ENCODE measurements at places on chromosomes 7 and 10.

GRCh38 chr10:132926777-132927650 lies 15.4 kb downstream of the CFAP46 start:
- no peak for DNase-seq

DNA sequence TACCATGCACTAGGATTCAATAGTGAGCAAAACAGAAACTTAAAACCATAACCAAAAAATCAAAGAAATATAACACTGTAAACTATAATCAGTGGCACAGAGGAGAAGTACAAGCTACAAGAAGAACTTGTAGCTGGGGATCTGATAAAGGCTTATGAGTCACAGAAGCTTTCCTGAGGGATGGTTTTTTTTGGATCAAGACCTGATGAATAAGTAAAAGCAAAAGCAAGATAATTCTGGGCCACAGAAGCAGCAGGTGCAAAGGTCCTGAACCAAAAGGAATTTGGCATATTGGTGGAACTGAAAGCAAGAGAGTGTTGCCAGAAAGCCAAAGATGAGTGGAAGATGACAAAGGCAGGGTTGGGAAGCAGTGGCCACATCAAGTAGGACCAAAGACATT lies 37.4 kb upstream of the BET1 start:
- DNase-seq: peak; percentile 82

GRCh38 chr10:119655566-119656001 lies 4.4 kb downstream of the BAG3 start:
- peak; percentile 81 for DNase-seq

GRCh38 chr10:112899391-112900065 lies 50.5 kb upstream of the TCF7L2 start:
- no peak for DNase-seq

GRCh38 chr7:157944051-157944450 lies 607.2 kb downstream of the DNAJB6 start:
- DNase-seq: no peak

GRCh38 chr7:138738114-138738513 lies 37.0 kb upstream of the SVOPL start:
- DNase-seq: no peak

GRCh38 chr7:135748770-135749169 lies at the start of gene FAM180A:
TSS of gene FAM180A (minus strand) at chr7:135748813. CDS start at chr7:135748580, 233 bp downstream.
- DNase-seq: peak; percentile 41

GRCh38 chr10:102542800-102543418 lies 39.1 kb downstream of the SUFU start:
- DNase-seq: peak; percentile 46

- DNase-seq: no peak
These were observed 3.4 kb downstream of the TRRAP start for GRCh38 chr7:98881561-98882315.

DNA sequence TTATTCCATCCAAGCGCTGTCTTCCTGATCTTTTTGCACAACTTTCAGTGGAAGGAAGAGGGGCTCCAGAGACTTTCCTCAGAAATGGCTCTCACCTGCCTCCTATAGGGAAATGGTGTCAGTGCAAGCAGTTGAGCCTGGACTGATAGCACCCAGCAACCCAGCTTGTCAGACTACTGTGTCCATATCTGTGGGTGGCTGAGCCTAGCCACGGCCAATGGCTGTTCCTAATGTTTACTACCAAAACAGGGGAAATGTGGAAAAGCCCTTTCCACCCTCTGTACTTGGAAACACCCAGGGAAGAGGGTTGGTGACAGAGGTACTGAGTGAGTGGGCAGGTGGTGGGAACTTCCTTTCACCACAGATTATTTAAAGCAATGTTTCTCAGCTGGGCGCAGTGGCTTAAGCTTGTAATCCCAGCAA lies 4.3 kb upstream of the YKT6 start:
- peak; percentile 63 for DNase-seq

- no peak for DNase-seq
These were observed 27.8 kb upstream of the ELMO1 start for GRCh38 chr7:37476428-37476827.

DNA sequence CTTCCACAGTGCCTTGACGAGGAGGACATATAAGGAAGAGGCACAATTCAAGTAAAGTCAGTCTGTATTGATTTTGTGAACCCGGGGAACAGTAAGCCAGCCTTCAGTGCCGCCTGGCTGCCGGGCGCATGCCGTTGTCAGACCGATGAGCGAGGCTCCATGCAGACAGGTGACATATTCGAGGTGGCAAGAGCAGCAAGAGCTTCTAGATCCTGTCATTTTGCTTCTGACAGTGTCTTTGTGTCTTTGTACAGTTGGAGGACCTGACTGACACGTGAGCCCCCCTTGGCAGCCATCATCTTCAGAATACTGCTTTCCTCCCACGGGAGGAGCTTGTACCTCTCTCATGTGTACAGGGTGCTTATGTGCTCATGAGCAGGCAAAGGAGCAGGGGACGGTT lies 387.5 kb upstream of the GALNT17 start:
- no peak for DNase-seq

GRCh38 chr10:79383974-79384606 lies 36.8 kb downstream of the PPIF start:
- DNase-seq: no peak

DNA sequence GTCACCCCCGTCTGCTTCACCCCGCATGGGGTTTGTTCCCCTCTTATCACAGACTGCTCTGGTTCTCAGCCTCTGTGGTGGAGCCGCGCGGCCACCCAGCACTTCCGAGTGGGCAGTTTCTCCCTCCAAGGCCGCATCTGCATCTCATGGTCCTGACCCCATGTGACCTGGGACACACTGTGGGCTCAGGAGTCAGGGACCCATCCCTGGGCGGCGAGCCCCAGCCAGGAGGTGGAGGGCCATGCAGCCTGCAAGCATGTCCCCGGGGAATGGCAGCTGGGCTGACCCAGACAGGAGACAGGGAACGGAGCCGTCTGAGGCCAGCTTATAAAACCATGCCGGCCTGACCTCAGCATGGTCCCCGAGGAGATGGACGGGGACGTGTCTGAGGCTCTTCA lies 25.2 kb upstream of the TTYH3 start:
- no peak for DNase-seq

DNA sequence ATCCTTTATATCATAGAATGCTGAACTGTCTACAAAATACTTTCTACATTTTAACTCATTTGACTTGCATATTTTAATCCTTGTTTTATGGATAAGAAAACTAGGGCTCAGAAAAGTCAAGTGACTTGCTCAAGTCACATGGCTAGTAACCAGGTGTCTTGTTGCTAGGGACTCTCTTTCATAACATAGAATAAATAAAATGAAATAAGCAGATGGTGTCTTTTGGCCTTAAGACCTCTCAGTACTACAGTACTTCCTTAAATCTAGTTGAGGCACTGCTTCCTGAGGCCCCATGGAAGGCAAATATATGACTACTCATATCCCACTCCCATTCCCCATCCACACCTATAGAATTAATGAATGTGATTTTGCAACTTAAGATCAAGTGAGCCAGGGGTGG lies 87.9 kb downstream of the CDK6 start:
- no peak for DNase-seq

- DNase-seq: peak; percentile 81
These were observed 74.0 kb upstream of the GSDME start for GRCh38 chr7:24831240-24831639.

- DNase-seq: no peak
These were observed 51.0 kb upstream of the OSBPL3 start for GRCh38 chr7:25031007-25031406.

DNA sequence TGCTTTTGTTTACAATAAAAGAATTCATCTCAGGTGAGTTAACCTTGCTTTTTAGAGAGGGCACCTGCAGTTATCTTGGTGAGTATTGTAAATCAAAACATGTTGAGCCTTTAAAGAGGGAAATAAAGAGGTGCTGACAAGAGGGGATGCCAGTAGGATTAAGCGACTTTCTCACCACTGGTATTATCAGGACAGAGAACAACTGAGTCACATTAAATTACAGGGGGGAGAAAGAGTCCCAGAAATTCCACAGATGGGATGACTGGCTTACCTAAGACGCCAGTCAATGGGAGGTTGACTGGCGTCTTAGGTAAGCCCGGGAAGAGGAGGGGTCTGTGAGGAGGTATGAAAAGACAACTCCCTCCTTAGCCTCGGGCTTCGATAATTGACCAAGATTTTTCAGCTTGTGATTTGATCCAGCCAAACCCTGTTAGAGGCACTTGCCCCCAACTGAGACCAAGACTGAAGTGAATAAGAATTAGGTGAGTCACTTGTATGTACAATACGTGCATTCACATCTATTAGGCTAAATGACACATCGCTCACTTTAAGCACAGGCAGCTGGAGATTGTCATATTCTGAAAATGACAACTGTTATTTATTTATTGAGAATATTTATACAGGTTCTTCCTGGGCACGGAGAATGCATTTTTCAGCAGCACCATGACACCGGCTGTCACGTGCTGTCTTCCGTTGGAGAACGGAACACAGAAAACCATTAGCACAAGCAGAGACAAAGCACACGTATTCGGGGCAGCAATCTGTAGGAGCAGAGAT lies 117.6 kb downstream of the SEM1 start:
- peak; percentile 13 for DNase-seq

DNA sequence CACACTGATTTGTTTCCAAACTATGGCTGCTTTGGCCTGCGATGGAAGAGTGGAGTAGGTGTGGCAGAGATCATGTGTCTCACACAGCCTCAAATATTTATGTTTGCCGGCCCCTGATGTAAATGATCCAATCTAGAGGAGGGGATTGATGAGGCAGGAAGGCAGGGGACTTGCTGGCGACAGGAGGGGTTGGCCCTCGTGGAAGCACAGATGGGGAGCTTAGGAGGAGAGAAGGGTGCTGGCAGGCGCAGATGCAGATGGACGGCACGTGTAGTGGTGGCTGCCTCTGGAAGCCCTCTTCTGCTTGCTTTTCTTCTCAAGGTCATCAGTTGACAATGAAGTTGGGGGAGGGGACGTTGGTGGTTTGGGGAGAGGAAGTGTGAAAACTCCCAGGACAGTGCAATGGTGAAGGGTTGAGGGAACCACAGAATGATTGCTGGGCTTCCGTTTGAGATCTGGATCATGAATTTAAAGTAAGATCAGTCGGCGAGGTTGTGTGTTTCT lies 15.4 kb downstream of the COL13A1 start:
- no peak for DNase-seq

DNA sequence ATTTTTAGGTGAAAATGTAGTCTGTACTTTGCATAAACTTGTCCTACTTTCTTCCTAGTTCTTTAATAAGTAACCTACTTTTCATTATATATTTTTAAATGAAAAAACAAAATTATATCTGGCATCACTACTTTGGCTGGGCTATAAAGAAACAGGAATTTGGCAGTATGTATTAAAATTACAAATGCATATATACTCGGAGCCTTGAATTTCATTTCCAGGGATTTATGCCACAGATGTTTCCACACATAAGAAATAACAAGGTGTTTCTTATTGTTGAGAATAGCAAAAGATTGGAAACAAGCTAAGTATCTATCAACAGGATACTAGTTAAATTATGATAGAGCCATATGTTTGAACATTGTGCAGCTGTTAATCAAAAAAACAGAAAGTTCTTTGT lies 2.2 kb upstream of the ARHGAP12 start:
- DNase-seq: no peak

DNA sequence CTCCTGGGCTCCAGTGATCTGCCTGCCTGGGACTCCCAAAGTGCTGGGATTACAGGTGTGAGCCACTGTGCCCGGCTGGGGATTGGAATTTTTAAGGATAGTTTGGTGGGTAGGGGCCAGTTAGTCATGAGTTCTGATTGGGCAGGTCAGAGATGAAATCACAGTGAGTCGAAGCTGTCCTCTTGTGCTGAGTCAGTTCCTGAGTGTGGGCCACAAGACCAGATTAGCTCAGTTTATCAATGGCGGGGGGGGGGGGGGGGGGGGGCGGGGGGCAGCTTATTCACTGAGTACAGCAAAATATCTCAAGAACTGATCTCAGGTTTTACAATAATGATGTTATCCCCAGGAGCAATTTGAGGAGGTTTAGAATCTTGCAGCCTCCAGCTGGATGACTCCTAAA lies 11.6 kb upstream of the ERCC6 start:
- peak; percentile 89 for DNase-seq

GRCh38 chr7:98400542-98401340 lies at the start of gene BAIAP2L1:
TSS of gene BAIAP2L1 (minus strand) at chr7:98401090. CDS start at chr7:98400852, 238 bp downstream.
- DNase-seq: peak; percentile 82

- DNase-seq: no peak
These were observed 162.2 kb downstream of the MYOF start for GRCh38 chr10:93319896-93320295.

GRCh38 chr10:70549962-70550458 lies 52.5 kb downstream of the PRF1 start:
- DNase-seq: peak; percentile 60

DNA sequence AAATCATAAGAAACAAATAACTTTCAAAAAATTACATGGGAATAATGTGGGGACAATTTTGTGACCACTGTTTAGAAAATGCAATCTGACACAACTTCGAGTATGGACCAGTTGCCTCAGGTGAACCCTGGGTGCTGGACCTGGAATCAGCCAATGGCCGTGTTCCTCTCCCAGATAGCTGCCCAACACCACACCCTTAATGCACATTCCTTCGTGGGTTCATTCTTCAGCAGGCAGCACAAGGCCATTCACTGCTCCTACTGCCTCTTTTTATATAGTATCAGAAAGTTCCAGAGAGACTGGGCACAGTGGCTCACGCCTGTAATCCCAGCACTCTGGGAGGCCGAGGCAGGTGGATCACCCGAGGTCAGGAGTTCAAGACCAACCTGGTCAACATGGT lies 89.1 kb upstream of the PARD3 start:
- no peak for DNase-seq

- peak; percentile 62 for DNase-seq
These were observed 257.1 kb downstream of the SFMBT2 start for GRCh38 chr10:7153750-7154149.

DNA sequence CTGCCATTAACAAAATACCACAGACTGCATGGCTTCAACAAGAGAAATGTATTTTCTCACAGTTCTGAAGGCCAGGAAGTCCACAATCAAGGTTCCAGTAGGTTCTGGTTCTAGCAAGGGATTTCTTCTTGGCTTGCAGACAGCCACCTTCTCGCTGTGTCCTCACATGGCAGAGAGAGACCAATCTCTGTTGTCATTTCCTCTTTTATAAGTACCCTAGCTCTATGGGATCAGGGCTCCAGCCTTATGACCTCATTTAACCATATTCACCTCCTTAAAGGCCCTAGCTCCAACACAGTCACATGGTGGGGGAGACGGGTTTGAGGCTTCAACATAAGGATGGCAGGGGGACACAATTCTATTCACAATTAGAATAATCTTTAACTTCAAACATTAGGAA lies 23.6 kb downstream of the ABI1 start:
- no peak for DNase-seq

Measured in M059J (cell line).